ENCODE measurements at places on chromosomes 6 and 20.
A peak's percentile ranks its signal among the peaks of the same experiment; 100 is the strongest.

DNA sequence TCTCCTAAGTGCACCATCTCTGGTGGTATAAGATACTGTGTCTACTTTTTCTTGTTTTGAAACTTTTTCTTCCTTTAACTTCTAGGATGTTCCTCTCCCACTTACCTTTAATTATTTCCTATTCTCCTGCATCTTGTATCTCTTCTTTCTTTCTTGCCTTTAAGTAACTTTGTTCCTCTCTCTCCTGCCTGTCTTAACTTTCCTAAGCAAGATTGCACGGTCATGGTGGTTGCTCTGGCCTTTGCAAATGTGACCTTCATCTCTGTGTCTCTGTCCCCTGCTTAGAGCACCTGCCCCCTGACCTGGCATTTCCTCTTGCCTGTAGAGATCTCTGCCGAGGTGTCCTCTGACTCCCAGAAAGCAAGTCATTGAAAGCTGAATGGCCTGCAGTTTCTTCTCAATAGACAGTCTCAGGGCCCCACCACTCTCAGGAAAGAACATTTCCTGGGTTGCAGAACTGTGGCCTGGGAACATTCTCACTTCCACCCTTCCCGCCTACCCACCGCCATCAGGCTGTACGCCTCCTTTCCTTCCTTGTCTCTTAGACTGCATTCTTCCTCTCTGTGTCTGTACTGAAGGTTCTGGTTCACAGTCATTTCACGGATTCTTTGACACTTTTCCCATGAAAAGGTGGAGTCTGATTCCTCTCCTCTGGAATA, 12.8 kb downstream of the ZDHHC14 start:
- DNase-seq = no peak

DNA sequence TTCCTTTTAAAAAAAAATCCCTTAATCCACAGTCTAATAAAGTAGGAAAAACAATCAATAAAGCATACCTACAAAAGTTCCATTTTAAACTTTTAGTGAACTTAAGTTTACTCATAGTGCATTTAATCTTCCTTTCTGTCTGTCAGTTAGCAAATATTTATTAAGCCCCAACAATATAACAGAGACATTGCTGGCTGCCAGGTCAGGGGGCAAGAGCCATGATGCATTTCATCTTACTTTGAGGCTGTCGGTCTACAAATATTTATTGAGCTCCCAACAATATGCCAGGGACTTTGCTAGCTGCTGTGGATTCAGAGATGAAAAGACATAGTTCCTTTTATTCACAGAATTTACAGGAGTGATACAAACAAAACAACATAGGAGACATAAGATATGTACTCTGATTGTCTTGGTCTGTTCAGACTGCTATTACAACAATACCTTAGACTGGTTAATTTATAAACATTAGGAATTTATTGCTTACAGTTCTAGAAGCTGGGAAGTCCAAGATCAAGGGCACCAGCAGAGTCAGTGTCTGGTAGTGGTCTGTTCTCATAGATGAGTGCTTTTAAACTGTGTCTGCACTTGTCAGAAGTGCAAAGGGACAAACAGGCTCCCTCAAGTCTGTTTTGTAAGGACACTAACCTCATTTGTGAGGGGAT, 118.6 kb downstream of the PLCB1 start:
- no peak for DNase-seq

DNA sequence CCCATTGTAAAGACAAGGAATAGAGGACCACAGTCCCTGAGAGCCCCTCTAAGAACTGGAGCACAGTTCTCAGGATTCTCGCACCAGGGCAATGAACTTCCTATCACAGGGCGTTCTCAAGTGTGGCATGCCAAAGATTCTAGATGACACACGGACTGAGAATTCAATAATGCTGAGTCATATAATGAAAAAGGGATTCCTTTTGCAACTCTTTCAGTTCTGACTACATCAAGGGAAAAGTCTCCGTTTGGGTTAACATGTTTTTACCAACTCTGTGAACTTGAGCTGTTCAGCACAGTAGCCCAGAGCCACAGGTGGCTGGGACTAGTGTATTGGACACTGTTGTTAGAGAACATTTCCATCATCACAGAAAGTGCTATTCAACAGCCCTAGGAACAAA, 3.4 kb downstream of the MED20 start:
- no peak for DNase-seq

- DNase-seq = no peak
Observed at GRCh38 chr6:100296810-100297544, 167.7 kb downstream of the SIM1 start.

DNA sequence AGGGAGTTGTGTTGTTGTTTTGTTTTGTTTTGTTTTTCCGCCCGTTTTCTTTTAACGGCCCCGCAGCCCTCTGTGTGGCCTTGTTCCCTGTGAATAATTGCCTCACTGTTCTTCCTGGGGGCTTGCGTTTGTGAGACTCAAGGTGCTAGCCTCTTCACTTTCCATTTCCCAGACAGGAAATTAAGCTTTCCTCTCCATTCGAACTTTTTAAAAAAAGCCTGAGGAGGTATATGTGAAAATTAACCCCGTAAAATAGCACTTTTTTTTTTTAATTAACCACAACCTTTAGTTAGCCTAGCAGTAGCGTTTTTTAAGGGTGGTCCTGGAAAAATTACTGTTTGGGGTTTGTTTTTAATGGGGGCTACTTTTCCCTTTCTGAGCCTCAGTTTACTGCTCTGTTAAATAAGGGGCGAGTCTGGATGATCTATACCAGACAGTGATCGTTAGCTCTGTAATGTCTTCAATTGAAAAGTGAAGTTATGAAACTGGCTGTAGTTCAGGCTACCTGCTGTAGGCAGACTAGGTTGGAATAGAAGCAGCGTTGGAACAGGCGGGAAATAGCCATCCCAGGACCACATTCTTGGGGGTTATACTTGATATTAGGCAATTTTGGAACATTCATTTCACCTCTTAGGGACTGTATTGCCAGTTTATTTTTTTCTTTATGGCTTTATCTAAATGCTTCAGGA, 1.7 kb downstream of the STX16 start:
- no peak for DNase-seq

DNA sequence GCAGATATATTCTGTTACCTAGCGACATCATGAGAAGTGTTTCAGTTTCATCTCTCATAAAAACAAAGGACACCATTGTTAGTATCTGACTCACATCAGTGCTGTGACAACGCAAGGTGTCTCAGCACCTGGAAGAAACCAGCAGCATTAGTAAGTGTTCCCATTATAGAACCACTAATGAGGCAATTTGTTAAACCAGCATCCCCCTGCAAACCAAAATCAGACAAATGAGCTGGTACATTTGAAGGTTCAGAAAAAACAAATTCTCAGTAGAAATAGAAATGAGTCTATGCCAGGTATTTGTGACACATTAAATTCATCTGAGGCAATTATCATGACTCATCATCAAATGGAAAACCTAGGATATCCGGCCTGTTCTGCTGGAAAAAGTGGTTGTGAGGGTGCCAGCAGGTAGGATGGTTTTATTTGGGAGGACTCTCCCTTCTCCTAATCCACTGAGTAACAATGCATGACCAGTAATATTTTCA, 151.7 kb downstream of the TMEM200A start:
- no peak for DNase-seq

- no peak for DNase-seq
Observed at GRCh38 chr6:170004585-170005210, 253.3 kb downstream of the ERMARD start.

DNA sequence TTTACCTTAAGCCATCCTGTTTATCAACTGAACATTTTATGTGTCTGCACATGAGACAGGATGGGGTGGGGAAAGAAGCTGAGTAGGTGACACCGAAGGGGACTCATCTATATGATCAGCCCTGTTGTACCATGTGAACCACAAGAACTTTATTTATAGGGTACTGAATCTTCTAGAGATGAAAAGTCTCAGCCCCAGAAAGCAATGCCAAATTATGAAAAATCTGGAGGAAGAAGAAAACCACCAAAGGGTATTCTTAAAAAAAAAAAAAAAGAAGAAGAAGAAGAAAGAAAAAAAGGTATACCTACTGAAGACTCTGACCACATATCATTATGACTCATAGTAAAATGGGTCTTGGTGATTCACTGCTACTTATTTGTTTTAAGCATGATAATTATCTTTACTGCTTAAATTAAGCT, 39.8 kb upstream of the HBS1L start:
- DNase-seq = peak; percentile 68

DNA sequence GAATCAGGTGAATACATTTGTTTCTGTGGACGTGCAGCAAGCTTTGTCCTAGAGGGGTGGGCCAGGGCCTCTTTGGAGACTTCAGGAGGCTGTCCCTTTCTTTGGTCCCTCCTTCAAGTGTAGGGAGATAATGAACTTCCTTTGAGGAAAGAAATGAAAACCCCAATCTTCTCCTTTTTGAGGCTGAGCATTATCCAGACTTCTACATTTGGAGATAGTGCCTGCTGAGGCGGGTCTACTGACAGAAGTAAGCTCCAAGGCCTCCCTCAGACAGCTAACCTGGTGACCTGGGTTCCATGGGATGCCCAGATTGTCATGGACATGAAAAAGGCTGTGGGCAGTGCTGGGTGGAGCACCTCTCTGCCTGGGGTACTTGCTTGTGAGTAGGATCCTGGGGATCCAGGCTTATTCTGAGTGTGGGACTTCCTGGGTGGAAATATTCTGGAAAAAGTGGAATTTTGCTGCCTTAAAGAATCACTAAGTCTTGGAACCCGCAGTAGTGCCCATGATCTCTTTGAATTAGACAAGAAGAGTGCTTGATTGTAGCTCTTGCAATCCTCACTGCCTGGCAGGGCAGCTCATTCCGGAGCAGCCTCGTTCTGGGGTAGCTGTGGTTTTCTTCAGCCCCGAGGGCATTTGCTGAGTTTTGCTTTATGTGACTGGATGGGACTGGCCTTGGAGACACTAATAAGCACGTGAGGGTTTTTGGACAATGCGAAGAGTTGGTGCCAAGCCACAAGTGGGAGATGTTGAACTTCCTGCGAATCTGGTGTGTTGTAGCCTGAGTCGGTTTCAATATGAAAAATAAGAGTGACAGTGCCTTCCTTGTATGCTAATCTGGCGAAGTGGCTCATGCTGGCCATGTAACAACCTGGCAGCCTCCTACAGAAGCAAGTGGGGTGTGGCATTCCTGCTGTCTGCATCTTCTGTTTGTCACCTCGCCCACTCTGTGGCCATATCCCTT, 28.1 kb downstream of the SNRNP48 start:
- peak; percentile 24 for DNase-seq

DNA sequence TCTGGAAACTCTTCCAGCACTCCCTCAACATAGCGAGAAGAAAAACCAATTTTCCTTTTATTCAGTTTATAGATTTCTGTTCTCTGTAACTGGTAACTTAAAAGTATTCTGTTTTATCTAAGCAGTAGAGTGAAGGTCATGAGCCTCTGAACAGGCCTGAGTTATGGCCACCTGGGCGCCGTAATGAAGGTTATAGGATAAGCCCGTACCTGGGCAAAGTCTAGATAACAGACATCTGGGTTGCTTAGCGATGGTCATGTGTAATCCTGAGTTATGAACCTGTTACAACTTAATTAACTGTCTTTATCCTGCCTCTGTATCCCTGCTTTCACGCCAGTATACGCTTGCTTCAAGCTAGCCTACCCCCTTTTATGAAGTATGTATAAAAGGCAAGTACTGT, 13.0 kb upstream of the FAM217A start:
- no peak for DNase-seq

- peak; percentile 54 for DNase-seq
Observed at GRCh38 chr20:33791959-33792597, 19.1 kb upstream of the CHMP4B start.

All from CD8-positive, alpha-beta T cell (primary cell).